ENCODE measurements at places on chromosomes 4 and X.

DNA sequence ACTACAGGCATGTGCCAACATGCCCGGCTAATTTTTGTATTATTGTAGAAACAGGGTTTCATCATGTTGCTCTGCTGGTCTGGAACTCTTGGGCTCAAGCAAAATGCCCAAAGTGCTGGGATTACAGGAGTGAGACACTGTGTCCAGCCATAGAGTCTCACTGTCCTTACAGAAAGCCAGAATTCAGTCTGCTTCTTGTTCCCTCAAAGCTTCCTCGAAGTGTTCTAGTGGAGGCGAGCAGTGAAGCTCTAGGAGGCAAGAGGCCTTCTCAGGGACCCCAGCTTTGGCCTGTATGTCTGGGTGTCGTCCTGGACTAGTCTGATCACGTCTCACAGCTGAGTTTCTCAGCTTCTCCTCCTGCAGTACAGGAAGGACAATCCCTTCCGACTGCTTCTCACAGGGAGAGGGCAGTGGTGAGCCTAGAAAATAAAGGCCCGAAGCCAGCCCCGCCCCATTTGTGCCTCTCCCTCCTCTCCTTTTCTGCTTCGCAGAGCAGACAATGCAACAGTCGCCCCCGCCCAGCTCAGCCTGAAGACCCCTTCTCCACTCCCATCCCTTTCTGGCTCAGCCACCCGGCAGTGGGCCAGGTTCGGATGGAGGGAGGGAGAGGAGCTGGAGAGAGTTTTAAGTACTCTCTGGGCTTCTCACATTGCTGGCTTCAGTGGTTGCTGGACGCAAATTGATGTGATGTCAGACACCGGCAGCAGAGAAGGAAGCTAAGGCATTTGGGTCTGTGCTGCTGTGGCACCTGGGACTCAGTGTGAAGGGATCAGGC, 11.1 kb upstream of the FAM3A start:
- no peak for DNase-seq

GRCh38 chrX:78199851-78200250, 60.4 kb upstream of the TAF9B start:
- no peak for DNase-seq

DNA sequence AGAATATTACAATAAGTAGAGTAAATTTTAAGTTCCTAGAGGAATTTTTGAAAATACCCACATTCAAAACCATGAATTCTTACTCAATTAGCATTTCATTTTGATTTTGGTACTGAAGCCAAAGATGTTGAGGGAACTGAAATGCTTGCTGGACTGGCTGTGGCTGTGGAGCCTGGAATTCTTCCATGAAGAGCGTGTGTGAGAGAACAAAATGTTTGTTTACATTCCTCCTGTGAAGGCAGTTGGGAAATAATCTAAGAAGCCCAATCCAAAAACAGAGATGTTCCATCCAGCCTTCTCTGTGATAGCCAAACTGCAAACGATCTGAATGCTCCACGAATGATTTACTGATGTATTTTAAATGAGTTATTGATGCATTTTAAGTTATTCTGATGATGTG, 3.8 kb upstream of the ADH1B start:
- no peak for DNase-seq

- no peak for DNase-seq
Observed at GRCh38 chr4:84547211-84547610, 35.7 kb upstream of the CDS1 start.

DNA sequence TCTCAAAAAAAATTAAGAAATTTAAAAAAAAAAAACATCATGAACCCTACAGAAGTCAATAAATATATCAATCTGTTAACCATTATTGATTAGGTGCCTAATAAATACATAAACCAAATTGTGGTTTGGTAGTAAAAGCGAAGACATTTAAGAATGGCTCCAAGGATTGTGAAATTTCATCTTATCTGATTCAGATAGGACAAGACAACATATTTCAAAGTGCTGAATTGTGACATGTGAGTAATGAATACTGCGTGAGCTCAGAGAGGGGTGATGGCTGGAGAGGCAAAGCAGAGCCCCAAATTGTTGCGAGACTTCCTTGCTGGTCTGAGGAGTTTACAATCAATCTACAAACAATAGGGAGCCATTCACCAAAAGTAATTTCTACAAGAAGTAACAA, 8.2 kb downstream of the AMBN start:
- no peak for DNase-seq

- DNase-seq = no peak
Observed at GRCh38 chr4:16019649-16020048, 56.7 kb upstream of the FGFBP2 start.

GRCh38 chr4:150561143-150561737, 20.7 kb upstream of the MAB21L2 start:
- no peak for DNase-seq

DNA sequence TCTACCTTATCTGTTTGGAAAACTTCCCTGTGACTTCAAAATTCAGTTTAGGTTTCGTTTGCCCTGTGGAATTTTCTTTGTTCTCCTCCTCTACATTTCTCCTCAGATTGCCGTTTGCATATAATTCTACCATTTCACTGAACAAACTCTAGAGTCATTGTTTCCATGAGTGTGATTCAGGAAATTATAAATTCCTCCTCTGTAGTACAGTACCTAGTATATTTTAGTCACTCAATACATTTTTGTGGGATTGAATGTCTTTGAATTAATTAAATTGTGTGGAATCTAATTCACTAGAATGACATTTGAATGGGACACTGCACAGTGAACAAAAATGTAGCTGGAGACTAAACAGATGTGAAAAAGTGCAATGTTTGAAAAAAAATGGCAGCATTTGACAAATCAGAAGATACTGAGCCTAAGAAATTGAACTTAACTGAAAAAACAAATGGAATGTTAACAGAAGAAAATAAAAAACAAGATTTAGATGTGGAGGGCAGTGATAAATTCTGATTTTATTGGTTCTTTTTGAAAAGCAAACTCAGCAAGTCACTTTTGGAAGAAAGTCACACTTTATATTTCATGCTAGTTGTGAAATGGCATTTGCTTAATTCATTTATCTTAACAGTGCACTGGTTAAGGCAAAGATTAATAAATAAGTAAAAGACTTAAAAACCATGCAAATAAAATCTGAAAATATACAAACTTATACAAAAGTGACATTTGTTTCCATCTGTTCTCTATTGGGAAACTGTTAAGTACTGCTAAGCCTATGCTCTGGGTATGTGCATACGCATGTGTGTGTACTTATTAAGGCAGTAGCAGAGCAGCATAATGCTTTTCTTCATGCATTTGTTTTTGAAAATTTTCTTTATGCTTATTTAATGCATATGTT, 512.3 kb downstream of the FAT4 start:
- DNase-seq = no peak
